Fibroblast of the conjunctiva (primary cell): ENCODE measurements at places on chromosomes 3 and 15.

- no peak for DNase-seq
These were observed 23.7 kb downstream of the ESYT3 start for GRCh38 chr3:138457863-138458735.

DNA sequence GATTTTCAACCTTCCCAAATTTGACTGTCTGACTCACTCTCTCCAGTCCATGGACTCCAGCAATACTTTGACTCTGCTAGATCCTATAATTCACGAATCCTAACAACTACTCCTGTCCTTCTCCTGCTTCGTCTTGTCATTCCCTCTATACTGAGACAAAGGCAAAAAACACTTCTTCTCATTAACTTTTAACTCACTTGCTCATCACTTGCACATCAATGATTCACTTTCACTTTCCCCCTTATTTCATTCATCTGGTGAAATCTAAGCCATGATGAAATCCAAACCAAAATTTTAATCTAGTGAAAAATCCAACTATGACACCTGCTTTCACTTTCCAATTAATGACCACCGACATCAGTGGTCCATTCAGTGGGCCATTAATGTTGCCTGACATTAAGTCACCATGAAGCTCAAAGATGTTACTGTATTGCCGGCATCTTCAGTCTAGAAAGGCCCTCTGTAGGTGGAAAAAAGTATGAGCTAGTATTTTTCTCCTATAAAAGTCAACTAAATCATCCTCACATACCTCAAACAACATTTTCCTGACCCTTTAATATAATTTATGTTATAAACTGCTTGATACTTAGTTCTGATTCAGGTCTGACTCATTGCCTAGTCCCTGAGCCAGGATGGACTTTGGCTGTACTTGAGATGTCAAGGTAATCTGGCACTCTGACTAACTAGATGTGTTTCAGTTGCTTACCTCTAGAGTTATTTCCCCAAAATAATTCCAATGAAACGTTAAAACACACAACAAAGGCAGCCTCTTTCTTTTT, 158.6 kb downstream of the CNTN6 start:
- peak; percentile 2 for DNase-seq

DNA sequence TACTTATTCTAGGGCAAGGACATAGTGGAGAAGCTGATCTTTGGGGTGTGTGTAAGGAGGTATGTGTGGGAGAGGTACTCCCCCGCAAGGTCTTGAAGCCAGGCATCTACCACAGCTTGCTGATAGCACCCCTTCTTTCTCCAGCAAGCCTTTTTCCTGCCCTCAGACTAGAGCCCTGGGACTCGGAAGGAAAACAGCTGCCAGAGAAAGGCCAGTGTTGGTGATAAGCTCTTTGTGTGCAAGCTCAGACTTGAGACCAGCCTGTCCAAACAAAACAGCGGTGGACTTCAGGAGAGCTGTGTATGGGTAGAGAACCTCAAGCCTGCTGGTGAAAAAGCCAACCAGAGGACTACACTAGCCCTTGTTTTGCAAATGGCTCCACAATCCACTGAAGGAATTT, 1028.6 kb downstream of the MCTP2 start:
- DNase-seq: no peak

GRCh38 chr3:14688525-14688924, 13.6 kb downstream of the C3orf20 start:
- DNase-seq: no peak

- no peak for DNase-seq
These were observed 4.8 kb downstream of the HES1 start for GRCh38 chr3:194140520-194141414.

DNA sequence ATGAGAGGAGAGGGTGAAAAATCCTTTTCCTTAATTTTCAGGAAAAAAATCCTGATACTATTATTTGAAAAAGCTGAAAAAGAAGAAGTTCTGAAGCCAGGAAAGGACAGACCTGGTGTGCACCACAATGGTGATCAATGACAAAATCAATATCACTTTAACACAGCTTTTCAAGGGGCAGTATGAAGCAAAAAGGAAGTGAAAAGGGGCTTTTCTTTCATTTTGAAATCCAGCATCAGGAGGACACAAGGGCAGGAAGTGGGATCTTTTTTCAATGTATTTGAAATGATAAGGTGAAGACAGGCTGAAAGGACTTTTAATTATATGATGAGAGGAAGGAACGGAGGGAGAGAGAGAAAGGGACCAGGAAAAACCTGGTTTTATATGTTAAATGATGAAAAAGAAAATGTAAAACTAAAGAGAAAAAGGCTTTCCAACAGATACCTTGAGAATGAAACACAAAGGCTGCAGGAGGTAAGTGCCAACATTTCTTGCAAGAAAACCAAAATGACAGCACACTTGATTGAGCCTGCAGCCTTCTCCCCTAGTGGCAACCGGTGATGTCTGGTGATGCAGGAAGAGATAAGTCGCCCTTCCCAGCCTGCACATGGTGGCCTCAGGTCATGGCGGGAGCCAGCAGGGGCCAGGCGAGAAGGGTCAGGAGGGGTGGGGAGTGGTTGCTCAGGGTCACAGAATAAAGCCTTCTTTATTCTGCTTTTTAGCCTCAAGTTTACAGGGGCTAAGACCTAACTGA, 236.7 kb upstream of the WNT5A start:
- no peak for DNase-seq

DNA sequence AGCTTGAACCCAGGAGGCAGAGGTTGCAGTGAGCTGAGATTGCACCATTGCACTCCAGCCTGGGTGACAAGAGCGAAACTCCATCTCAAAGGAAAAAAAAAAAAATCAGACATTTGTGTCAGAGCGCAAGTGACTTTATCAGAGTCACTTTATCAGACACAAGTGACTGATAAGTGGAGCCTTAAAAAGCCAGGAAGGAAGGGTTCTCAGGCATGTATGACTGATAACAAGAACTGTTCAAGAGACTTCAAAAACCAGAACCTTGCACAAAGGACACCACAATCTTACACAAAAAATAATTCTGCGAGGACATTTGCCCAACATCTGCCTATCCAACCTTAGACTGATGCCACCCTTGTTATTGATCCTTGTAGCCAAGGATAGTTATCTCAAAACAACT, 13.3 kb upstream of the CFAP44 start:
- no peak for DNase-seq

GRCh38 chr3:107897471-107898061, 193.3 kb downstream of the CD47 start:
- DNase-seq: no peak

DNA sequence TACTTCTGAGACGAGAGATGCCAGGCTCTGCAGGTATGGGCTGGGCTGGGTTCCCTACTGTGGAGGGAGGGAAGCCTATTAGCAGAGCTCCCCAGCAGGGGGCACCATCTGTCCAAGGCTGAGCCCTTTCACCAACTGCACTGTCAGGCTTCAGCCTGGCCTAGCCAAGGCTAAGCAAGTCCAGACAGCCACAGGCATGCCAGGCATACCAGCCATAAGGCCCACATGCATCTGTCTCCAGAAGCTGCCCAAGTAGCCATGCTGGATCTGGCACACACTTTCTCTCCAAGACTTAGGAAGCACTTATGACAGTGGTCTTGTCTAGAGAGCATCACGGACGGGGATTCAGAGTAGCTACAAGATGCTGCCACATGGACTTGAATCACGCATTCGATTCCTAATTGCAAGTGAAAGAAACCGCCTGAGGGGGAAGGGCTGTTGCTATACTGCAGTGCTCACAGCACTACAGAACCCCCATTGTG, 28.3 kb downstream of the RUVBL1 start:
- DNase-seq: peak; percentile 76

DNA sequence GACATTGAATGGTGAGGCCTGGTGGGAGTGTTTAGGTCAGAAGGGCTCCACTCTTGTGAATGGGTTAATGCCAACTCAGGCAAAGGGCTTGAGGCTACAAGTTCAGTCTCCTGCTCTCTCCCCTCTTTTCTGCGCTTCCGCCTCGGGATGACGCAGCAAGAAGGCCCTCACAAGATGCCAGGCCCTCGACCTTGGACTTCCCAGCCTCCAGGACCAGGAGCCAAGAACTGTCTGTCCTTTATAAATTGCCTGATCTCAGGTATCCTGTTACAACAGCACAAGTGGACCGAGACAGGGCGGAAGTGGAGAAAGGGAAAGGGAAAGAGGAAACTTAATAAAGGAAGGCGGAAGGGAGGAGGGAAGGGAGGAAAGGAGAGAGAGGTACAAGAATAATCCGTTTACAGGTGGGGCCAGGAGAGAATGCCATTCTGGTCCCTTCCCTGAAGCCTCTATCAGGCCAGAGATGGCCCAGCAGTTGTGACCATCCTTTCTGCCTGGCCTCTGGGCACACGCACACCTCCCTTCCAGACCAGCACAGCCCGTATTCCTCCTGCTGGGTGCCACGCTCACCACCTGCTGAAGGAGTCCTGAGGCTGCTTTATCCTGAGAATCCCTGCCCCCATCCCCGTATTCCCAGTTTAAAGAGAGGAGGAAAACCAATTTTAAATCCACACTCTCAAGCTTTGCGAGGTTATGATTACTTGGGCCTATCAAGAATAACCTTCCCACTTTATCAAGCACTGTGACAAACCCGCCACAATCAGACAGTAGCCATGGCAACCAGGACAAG, 64.2 kb downstream of the OXNAD1 start:
- DNase-seq: no peak

DNA sequence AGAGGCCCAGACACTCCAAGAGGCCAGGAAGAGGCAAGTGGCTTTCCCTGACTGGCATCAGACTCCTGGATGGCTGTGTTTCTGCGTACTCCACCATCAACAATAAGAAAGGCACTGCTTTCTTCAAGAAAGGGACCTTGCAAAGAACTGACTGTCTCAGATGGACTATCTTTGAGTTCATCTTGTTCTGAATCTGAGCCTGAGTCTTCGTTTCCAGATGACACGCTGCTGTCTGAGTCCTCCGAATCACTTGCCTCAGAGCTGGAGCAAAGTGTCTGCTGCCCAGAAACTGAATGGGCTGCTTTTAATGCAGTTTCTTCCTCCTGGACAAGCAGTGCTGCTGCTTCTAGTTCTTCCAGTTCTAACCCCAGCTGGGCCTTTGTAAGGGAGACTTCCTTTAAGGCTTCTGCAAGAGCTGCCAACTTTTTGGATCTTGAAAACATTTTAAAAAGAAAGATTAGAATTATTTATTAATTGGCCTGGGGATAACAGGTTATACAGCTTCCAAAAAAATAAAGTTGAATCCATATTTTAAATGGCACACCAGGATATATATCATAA, 97.8 kb downstream of the SHQ1 start:
- no peak for DNase-seq

DNA sequence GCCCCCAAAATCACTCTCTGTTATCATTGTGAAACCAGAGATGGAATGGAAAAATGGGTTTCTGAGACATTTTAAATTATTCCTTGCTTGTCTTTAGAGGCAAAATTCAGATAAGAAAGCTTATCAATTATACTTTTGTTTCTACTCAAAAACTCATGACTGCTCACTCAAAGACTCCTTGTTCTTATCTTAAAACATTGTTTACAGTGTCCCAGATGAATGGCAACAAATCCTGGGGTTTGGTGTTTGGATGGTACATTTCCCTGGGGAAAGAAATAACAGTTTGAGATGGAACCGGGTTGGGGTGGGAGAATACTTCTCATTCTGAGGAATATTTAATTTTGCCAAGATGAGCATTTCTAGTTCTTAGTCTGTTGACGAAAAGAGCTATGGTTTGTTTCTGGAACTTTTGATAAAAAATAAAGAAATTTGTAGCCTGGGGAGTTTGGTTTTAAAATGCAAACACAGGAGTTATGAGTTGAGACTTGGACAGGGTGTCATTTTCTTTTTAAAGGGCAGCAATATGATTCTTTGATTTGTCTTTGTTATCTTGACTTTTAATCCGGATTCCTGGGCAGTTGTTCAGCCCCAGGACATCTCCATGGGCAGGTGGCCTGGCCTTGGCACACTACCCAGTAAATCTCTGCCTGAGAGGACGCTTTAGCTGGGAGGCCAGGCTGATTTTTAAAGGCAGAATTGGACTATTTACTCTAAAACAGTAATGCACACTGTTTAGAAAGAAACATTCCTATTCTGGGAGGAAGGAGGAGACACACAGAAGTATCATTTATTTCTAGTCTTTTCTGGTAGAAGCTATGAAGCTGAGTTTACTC, 32.4 kb downstream of the BTD start:
- DNase-seq: peak; percentile 31

GRCh38 chr15:77493324-77493907, 72.7 kb downstream of the HMG20A start:
- DNase-seq: no peak
